ENCODE measurements at places on chromosomes 1 and 21. TPM values are rescaled to one million over a fixed set of nuclear protein-coding genes. Genes with fewer than 3 reads are reported as not detected.

DNA sequence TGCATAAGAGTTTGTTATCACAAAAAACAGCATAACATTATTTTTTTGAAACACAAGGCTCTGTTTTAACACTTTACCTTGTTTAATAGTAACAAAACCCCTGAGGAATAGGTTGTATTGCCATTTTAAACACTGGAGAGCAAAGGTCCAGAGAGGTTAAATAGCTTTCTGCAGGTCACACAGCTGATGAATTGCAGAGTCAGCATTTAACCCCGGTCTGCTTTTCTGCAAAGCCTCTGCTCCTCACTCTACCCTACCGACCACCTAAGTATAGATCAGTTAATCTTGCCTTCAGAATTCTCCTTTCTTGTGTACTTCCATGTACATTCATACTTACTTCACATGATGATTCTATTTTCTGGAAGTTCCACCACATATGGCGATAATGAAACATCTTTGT, 42.0 kb downstream of the KCNJ15 start:
- DNase-seq, result no peak
- H3K27me3 ChIP-seq, result no peaks in the 10 kb centered on the region
- H3K4me3 ChIP-seq, result no peak overlapping the region
- peaks cover 23% of the 10 kb centered on the region for H3K4me1 ChIP-seq

Gene XCL1
- total RNA-seq, result not detected

DNA sequence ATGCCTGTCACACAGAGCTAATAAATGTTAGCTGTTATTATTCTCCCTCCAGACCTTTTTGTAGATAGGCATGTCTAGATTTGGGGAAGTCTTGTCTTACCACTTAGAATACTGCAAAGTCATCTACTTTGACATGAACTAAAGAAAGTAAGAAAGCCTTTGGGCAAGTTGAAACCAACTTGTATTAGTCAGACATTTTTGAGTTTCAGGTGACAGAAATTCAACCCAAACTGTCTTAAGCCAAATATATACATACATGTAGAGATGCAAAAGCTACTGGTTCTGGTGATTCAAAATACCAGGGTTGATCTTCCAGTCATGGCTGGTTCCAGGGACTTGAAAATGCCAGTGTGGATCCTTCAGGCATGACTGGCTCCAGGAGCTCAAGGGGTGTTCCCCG, 276.8 kb upstream of the TMEM51 start:
- no peak for DNase-seq
- no peaks in the 10 kb centered on the region for H3K4me1 ChIP-seq
- no peak overlapping the region for H3K4me3 ChIP-seq
- H3K36me3 ChIP-seq, result no peaks in the 10 kb centered on the region

DNA sequence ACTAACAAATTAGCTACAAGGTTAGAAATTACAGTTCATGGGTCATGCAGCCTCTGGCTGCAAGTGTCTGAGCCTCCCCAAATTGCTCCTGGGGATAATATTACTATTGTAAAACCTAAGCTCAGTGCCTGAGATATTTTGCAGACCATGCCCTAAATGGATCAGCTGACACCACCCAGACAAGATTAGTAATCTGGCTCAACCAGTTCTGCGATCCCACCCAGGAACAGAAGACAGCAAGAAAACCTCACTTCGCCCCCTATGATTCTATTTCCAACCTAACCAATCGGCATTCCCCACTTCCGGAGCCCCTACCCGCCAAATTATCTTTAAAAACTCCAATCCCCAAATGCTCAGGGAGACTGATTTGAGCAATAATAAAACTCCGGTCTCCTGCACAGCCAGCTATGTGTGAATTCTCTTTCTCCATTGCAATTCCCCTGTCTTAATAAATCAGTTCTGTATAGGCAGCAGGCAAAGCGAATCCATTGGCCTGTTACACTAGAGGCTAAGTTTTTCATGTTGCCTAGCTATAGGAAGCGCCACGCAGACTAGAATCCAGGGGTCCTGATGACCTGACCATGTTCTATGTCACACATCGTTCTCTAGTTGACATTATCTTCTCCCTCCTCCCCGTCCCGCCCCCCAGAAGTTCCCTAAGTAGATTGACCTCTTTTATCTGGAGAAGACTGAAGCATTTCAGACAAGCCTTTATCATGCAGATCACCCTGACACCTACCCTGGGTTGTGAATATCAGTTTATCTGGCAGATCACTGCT, 22.4 kb upstream of the ZFYVE9 start:
- H3K36me3 ChIP-seq, result no peaks in the 10 kb centered on the region
- DNase-seq, result no peak
- no peak overlapping the region for H3K27ac ChIP-seq
- H3K4me1 ChIP-seq, result no peaks in the 10 kb centered on the region
- H3K4me3 ChIP-seq, result no peak overlapping the region

Gene RGS16
- total RNA-seq, result 8.8 TPM

- DNase-seq, result no peak
- no peak overlapping the region for H3K4me3 ChIP-seq
- no peaks in the 10 kb centered on the region for H3K27me3 ChIP-seq
Observed at GRCh38 chr1:65404941-65405340, 15.5 kb upstream of the LEPR start.

GRCh38 chr1:224177356-224177999, 5.6 kb upstream of the DEGS1 start:
- H3K4me3 ChIP-seq, result no peak overlapping the region
- H3K27ac ChIP-seq, result no peak overlapping the region
- H3K4me1 ChIP-seq, result peaks cover 5% of the 10 kb centered on the region

Gene KANK4
- 0.28 TPM for total RNA-seq

DNA sequence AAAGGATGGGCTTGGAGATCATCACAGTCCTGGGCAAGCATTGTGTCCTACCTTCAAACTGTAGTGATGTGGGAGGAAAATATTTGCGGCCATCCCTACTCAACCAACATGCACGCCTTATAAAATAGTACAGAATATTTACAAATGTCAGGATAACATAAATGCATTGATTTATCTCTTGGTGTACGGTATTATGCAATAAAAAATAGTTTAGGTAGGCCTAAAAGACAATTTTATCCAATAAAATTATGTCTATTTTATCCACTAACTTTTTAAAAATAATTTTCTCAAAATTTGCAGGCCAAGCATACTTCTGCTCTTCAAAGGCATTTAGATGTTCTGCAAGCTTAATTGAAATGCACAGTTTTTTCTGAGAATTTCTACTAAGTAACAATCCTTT, at the start of gene OR2T1:
Gene OR2T1, plus strand, starts transcription at position 301 of the 400 bp plus-strand sequence. CDS start 3,100 bp downstream, outside the sequence.
- H3K4me1 ChIP-seq, result no peaks in the 10 kb centered on the region
- no peaks in the 10 kb centered on the region for H3K27me3 ChIP-seq
- no peak for DNase-seq
- H3K4me3 ChIP-seq, result no peak within 1 kb of the TSS
- no peaks in the 10 kb centered on the region for H3K36me3 ChIP-seq

Gene FGGY
- 9.9 TPM for total RNA-seq

DNA sequence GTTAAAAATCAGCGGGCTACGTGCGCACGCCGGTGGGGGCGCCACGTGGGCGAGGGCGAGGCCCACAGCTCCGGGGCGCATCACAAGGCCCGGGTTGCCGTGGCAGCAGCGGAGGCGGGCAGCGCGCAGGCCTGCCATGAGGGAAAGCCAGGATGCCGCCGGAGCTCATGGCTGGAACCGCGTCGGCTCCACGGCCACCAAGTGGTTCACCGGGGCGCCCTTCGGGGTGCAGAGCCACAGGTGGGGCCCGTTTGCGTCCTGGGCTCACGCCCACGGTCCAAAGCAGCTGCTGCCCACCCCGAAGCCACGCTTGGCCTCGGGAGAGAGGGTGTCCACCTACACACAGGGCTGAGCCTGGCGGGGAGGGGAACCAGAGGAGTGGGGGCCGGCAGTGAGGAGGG, 4.9 kb upstream of the TTC22 start:
- H3K4me1 ChIP-seq, result peaks cover 6% of the 10 kb centered on the region
- no peaks in the 10 kb centered on the region for H3K27me3 ChIP-seq
- no peak overlapping the region for H3K27ac ChIP-seq
- DNase-seq, result no peak
- H3K4me3 ChIP-seq, result no peak overlapping the region

Data from thoracic aorta (tissue), 2 donors.